ENCODE measurements at places on chromosomes 1 and 21.
A peak's percentile ranks its signal among the peaks of the same experiment; 100 is the strongest.

- no peak for DNase-seq
These were observed 36.0 kb upstream of the SLC44A3 start for GRCh38 chr1:94784190-94784515.

DNA sequence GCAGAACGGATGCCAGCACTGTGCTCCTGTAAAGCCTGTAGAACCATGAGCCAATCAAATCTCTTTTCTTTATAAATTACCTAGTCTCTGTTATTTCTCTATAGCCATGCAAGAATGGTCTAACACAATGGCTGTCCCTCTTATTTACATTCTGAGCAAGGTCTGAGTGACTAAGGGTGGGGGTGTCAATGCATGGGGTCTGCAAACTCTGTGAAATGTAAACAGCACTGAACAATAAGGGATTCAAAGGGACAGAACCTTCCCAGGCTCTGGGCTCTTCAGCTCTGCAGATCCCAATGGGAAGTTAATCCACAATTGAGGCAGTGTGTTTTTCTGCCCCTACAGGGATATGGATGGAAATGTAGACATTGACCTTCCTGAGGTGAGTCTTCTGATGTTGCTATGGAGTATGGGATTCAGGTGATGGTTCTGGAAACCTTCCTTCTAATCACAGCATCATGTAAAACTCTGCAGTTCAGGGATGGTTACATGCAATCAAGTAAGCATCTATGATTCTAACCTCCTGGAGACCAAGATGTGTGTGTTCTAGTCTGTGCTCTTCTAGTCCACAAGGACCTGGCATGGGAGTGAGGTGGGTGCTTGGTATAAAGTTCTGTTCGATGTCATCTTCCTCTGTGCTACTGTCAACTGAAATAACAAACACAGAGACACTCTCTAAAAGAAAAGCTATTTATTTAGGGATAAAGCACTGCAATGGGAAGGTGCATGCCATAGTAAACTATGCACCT, 38.6 kb downstream of the CAPN9 start:
- no peak for DNase-seq

- DNase-seq, result no peak
These were observed 329.2 kb downstream of the TGFB2 start for GRCh38 chr1:218674280-218674773.

DNA sequence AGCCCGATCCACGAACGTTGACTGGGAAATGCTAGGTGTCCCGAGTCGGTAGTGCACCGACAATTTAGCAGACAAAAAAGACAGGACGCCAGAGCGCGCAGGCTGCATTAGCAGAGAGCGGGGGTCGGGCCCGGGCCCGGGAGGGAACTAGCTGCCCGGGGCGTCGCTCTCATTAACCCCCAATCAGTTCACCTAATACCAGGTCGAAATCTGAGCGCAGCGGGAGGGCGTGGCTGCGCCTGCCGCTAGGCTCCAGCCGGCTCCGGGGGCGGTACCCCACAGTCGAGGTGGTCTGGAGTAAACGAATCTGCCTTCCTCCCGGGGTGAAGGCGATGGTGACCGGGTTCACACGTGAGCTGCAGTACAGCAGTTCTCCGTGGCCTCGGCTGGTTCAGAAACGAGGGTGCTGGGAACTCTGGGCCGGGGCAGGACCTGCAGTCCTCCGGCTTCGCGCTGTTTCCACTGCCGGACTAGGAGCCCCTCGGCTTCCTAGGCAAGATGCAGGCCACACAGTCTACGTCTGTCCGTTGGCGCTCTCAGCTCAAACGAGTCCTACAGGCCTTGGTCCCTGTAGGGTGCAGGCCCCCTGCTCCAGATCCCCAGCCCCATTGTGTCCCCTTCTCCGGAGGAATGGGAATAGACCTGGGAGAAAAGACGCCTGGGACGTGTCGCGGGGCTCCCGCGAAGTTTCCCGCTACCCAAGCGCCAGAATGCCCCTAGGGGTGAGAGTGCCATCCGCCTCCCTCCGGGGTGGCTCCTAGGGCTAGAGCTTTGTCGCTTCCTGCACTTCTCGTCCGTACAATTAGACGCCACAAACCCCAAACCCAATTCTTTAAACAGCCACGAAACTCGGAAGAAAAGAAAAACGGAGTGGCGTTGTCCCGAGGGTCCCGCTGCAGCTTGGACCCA, 2.0 kb downstream of the GFI1 start:
- no peak for DNase-seq

- no peak for DNase-seq
These were observed 163.0 kb upstream of the GORAB start for GRCh38 chr1:170369000-170369399.

DNA sequence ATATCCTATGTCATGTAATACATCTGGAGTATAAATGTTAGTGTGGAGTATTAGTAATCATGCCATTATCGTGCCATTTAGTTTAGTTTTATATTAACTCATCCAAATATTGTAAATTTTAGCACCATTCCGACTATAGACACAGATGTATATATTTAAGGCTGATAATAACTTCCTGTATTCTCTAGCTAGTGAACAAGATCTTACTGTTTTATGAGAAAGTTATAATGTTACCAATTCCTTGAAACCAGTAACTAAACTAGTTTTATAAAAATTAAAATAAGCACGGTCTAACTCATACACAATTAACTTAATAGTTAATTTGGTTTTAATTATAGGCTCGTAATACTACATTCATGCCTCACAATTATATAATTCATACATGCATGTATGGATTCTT, 808.6 kb downstream of the USP25 start:
- DNase-seq, result no peak

GRCh38 chr1:231444059-231444458, 22.0 kb upstream of the EGLN1 start:
- DNase-seq, result no peak

GRCh38 chr1:27042670-27043069, 30.0 kb upstream of the TENT5B start:
- DNase-seq, result no peak

DNA sequence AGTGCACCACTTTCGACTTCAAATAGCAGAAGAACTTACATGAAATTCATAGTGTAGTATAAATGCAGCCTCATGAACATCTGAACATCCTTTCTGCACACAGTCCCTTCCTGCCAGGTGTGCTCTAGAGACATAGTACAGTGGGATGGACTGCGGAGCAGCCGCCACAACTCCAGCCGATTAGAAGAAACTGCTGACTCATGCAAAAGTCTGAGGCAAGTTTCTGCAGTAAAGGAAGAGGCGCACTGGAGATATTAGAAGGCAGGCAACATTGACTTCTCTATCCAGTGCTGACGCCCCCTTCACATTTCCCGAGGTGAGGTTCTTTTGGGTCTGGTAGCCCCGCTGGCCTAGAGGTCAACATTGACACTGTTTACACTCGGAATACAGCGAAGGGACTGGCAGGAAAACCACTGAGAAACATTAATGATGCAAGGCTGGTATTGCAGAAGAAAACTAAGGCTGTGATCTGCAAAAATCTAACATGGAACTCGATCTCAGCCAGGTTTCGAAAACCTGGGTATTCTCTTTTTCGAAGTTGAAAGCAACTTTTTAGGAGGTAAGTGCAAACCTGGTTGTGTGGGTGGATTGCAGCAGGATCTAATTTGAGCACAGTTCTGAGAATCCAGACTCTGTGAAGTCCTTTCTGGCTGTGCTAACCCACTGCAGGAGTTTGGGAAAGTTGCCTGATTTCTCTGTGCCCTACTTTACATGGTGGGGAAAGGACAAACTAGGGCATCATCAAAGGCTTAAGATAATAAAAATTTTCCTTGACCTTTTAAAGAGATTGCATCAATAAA, 90.7 kb downstream of the CDC7 start:
- no peak for DNase-seq

GRCh38 chr21:29434081-29434480, 135.4 kb downstream of the BACH1 start:
- DNase-seq, result no peak

DNA sequence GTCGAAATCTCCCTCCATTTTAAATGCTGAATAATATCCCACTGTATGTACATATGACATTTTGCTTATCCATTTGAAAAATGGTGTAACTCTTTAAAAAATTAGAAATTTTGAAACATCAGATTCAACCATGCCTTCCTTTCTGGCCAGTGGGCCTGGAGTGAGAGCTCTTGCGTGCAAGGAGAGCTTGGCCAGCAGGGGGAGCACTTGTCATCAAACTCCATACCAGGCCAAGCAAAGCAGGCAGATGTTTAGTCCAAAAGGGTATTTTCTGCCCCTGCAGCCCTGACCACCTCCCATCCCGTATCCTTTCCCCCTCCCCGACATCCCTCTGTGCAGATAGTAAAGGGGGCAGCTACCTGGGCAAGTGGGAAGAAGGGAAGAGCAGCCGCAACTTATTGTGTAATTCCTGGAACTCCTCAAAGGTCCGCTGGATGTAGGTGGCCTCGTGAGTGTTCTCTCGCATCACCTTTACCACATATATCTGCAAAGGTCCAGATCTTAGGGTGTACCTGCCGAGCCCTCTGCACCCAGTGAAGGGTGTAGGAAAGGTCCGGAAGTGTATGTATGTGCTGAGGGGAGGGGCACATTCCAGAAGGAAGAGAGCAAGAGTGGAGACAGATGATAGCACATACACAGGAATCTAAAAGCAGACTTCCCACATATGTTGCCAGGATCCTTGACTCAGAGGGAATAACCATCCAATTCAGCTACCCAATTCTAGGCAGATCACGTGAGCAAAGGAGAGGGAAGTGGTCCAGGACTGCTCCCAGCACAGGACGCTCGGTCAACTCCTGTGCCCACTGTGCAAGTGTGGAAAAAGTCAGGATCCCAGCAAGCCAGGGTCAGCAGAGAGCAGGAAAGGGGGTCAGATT, 19.9 kb upstream of the PPP1R15B start:
- peak; percentile 90 for DNase-seq

DNA sequence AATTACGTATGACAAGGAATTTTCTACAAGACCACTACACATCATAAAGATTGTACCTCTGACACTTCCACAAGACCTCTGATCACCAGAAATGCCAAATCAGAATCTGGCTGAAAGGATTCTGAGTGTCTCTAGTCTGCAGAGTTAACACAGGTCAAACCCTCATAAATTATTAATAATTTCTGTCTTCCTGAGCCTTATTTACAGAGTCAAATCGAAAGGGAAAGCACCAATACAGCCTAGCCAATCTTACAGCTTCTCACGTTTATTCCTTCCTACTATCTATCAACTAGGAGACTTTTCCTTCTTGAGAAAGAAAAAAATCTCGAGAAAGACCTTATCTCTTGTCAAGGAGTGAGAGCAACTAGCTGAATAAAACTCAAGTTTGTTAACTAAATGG, 2151.6 kb downstream of the MRPL39 start:
- DNase-seq, result no peak

DNA sequence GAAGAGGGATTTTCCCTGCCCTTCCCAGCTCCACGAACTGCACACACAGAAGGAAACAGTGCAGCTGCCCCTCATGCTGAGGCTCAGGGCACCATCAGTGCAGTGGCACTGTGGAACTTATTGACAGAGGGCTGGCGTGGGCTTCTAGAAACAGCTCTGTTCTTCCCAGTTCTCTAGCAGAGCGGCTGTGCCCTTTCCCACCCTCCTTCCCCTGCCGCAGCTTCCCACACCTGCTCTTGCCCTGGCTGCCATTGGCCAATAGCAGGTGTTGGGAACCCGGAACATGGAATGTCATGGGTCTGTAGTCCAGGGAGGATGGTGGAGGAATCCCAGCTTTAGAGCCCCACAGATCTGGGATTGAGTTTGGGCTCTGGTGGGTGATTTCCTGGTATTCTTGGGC, 343.8 kb downstream of the RPS6KC1 start:
- DNase-seq, result no peak

DNA sequence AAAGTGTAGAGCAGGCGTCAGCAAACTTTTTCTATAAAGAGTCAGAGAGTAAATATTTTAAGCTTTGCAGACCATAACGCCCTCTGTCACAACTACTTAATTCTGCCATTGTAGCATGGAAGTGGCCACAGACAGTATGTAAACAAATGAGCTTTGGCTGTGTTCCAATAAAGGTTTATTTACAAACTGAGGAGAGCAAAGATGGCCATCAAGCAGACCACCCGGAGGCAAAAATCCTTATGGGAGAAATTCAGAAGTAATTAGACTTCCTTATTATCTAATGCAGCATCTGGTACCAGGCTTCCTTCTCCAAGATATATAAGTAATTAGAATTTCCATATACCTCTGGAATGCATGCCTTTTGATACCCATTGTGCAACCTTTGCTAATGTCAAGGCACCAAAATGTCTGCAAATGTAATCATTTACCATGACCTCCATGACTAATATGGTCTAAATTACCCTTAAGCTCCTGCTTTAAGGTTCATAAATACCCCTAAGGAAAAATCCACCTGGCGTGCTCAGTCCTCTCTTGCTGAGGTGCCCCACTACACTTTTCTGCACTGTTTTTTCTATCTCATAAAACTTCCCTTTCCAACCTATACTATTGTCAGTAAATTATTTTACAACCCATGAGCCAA, 377.8 kb downstream of the MATN1 start:
- DNase-seq, result no peak

- no peak for DNase-seq
These were observed 47.2 kb upstream of the SYT14 start for GRCh38 chr1:209890641-209891330.

DNA sequence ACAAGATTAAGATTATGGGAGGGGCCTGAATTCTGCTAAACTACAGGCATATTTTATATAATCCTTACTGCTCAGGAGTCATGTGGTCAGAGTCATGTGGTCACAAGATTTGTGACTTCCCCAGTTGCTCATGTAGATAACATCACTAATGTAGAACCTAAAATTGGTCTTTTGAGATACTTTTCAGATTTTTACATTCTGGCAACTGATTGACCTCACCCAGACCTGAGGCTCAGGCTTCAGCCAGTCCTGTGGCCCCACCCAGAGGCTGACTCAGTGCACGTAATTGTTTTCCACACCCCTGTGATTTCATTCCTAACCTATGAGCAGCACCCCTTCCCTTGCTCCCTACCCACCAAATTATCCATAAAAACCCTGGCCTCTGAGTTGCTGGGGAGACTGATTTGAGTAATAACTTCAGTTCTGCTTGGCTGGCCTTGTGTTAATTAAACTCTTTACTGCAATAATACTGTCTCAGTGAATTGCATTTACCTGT, 41.7 kb upstream of the ZNF326 start:
- DNase-seq, result no peak

GRCh38 chr1:21736011-21736410, 46.9 kb downstream of the USP48 start:
- DNase-seq, result no peak

- no peak for DNase-seq
These were observed 179.6 kb downstream of the RUNX1 start for GRCh38 chr21:34869545-34869944.

- DNase-seq, result no peak
These were observed 97.8 kb downstream of the EBNA1BP2 start for GRCh38 chr1:43074244-43074643.

DNA sequence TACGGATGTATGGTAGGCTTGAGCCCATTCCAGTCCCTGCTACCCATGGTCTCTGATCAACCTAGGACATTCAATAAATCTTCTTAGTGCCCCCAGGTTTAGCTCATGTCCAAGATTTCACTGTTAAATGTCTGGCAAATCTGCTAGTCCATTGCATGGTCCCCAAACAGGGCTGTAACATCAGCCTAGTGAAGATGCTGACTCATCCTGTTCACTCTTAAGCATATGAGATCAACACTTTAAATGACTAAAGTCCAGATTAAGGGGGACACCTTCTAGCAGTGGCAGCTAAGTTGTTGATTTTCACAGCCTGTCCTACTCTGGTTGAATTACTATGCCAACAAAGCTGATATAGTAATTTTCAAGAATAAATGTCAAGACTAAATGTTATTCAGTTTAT, 46.5 kb upstream of the NUF2 start:
- no peak for DNase-seq
